ENCODE measurements at places on chromosomes 4 and X.

- DNase-seq = no peak
These were observed 281.0 kb downstream of the LDB2 start for GRCh38 chr4:16617435-16617834.

GRCh38 chr4:67749286-67749685 is 4.9 kb downstream of the GNRHR start:
- DNase-seq = no peak

DNA sequence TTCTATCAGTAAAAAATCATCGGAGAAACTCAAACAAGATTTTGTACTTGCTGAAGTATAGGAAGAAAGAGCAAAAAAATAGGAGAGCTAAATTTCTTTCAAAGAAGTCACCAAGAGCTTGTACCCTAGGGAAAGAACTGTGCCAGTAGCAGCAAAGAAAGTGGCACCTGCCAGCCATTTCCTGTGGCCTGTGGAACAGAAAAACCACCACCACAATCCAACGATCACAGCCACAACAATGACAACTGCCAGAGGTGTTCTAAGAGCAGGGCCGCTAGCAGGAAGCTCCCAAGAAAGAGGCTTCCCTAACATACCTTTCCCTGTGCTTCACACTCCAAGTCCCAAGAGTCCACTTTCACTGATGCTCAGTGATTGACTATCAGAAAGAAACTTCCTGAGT is 266.1 kb upstream of the GPC4 start:
- DNase-seq = no peak

GRCh38 chr4:165301833-165302232 is 25.6 kb upstream of the MSMO1 start:
- no peak for DNase-seq

GRCh38 chrX:154090731-154091130 is 6.8 kb downstream of the MECP2 start:
- no peak for DNase-seq

- no peak for DNase-seq
These were observed 10.0 kb upstream of the AFF1 start for GRCh38 chr4:86924811-86925210.

- DNase-seq = no peak
These were observed 82.8 kb downstream of the PDGFC start for GRCh38 chr4:156888762-156889161.

DNA sequence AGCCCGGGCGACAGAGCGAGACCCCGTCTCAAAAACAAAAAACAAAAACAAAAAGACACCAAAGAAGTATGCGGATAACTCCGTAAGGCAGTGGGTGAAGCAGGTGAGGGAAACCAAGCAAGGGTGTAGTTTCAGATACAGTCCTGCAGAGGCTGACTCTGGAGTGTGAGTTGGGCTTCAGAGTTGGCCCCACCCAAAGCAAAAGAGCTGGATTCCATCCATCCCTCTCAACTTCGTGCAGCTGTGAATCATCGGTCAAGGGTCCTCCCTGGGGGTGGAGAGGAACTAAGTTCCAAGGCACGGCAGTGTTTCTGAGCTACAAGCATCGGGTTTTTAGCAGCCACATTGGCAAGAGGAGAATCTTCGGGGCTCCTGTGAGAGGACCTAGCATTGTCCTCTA is 43.9 kb upstream of the FAM9A start:
- no peak for DNase-seq

DNA sequence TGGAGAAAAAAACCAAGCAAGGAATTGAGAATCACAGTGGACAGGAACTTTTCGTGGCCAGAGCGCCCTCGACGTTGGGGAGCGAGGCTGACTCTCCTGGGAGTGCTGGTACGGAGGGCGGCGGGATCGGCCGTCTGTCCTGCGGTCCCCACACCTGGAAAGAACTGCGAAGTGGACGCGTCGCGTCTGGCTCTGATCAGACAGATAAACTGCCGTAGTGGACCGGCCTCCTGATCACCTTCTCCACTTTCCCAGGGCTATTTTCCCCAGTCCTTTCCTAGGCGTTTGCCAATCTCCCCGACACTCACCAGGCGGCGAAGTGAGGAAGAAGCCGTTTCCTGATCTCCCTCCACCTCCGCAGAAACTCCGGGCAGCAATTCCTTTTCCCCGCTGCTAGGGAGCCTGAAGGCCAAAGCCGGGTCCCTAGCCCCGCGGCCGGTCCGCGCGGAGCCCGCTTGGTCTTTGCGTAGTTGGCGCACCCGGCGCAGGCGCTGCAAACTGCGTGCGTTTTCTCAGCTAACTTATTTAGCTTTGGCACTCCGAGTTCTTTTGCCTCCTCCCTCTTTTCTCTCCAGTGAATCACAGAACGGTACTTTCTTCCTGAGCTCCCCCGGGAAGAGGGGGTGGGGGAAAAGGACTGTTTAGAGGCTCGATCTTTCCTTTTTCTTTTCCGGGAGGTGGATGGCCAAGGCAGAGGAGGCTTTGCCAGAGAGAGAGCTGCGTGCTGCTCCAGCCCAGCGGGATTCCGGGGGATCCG is at the start of gene ARSJ:
ARSJ (minus strand) TSS at position 500 of the 757 bp plus-strand sequence. CDS start 813 bp downstream, outside the sequence.
- DNase-seq = no peak

DNA sequence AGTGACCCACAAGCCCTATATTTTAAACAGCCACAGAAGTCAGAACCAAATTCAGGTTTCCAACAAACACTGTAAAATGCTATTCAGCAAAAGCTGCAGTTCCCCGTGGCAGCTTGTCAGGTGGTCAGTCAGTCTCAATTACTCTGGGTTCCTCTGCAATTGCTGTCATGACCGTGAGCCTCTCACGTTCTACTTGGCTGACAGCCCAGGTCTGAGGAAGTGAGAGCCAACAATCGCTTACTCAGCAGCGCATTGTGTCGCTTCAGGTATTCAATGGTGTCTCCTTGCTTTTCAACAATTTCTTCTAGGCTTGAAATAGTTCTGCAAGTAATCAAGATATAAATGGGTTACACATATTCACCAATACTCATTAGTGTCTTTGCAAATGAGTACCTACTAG is 25.8 kb downstream of the TRIM75 start:
- DNase-seq = no peak

DNA sequence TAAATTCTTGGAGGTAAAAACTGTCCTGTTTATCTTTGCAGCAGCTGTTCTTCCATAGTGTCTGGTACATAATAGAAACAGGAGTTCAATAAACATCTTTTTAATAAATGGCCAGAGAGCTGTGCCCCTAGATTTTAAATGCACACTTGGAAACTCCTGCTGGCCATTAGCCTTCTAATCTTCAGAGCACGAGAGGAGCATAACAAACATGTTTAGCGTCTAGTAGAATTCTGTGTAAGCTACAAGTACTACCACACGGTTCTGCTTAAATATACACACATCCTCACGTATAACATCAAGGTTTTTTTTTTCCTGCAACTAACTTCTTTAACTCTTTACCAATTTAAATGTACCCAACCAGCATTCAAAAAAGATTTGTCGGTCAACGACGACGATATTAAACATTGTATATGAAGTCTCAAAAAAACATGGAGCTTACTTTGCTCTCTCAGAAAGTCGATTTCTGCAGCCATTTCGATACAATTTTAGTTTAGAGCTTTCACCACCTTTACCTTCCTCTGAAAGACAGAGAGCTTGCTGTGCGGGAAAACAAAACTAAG is 628 bp downstream of the SCLT1 start:
- no peak for DNase-seq

GRCh38 chr4:15836362-15836761 is 58.2 kb downstream of the CD38 start:
- no peak for DNase-seq

GRCh38 chrX:132940727-132941327 is 17.6 kb downstream of the HS6ST2 start:
- DNase-seq = no peak

DNA sequence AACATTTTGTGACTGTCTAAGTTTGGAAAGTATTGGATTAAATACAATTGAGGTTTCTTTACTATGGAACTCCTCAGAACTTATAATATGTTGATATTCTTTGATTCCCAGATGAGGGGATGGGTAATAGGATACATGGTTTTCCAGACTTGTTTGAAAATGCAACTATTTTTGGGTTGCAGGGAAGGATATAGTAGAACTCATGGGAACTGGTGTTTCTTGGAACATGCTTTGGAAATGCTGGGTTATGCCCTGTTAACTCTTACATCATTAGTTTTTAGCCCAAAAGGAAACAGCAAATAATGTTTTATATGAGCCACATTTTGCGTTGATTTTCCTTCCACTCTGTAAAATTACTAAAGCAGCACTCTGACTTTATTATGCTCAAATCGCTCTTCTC is 41.9 kb downstream of the HPF1 start:
- DNase-seq = no peak

DNA sequence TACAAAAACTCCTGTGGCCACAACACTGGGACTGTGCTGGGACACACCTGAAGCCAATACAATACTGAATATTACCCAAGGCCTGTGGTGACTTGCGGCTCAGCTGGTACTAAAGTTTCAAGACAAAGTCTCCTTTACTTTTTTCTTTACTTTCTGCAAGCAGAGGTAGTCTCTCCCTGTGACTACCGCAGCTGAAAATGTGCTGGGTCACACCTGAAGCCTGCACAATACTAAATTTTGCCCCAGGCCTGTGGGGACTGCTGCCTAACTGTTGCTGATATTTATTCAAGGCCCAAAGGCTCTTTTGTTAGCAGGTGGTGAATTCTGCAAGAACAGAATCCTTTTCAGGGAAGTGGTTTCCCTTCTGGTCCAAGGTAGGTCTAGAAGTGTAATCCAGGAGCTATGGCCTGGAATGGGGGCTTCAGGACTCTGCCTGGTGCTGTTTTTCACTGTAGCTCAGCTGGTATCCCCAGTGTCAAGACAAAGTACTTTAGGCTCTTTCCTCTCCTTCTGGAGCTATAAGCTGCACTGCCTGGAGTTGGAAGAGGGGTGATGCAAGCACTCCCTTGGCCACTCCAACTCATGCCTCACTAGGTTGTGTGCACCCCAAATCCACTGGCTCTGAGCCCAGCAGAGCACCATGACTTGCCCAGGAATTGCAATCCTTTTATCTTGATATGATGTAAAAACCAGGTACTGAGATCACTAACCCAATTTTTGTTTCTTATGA is 489.4 kb downstream of the TECRL start:
- no peak for DNase-seq

DNA sequence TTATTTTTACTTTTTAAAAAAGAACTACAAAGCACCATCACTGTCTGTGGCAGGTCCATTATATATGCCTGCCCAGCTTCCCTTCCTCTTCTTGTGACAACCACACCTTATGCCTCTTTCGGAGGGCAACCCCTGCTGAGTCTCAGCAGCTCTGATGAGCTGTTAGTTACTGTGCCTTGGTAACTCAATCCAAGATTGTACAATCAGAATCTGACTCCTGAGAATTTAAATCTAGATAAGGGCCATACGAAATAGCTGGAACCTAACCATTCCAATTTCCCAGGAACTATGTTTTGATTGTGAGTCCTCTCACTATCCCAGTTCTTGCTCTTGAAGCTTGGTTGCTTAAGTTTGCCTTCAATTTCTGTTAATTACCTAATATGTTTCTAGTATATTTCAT is 61.9 kb downstream of the ADAMTS3 start:
- no peak for DNase-seq

DNA sequence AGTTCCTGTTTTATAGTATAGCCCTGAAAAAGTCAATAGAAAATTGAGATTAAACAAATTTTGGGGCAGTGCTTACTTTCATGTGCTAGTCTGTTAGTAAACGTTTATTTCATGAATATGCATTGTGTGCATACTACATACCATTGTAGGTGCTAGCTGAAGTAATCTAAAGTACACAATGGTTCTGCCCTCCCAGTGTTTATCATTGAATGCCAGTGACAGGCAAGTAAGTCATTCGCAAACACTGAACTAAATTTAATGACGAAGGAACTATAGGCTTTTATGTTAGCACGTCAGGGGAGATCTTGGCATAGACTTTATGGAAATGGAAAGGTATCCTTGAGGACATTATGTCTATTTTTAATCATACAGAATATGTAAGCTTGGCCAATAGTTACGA is 426.9 kb upstream of the EPHA5 start:
- DNase-seq = no peak

GRCh38 chr4:56185901-56186300 is 201.4 kb downstream of the AASDH start:
- DNase-seq = no peak

GRCh38 chr4:122483481-122483880 is 27.0 kb upstream of the IL2 start:
- no peak for DNase-seq

DNA sequence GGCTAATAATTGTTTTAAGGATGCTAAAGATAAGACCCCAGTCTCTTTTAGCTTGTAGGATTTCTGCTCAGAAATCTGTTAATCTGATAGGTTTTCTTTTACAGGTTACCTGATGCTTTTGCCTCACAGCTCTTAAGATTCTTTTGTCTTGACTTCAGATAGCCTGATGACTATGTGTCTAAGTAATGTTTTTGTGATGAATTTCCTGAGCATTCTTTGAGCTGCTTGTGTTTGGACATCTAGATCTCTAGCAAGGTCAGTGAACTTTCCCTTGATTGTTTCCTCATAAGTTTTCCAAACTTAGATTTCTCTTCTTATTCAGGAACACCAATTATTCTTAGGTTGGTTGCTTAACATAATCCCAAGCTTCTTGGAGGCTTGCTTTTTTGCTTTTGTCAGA is 104.1 kb downstream of the ZNF518B start:
- no peak for DNase-seq

DNA sequence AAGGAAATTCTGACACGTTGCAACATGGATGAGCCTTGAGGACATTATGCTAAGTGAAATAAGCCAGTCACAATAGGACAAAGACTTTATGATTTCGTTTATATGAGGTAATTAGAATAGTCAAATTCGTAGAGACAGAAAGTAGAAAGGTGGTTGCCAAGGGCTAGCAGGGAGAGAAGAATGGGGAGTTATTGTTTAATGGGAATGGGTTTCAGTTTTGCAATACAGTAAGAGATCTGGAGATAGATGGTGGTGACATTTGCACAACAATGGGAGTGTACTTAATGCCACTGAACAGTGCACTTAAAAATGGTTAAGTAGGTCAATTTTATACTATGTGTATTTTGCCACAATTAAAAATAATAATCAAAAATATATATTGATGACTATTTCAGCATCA is 43.4 kb upstream of the TMEM154 start:
- DNase-seq = no peak

GRCh38 chr4:88573995-88574394 is 18.3 kb upstream of the HERC3 start:
- DNase-seq = no peak

DNA sequence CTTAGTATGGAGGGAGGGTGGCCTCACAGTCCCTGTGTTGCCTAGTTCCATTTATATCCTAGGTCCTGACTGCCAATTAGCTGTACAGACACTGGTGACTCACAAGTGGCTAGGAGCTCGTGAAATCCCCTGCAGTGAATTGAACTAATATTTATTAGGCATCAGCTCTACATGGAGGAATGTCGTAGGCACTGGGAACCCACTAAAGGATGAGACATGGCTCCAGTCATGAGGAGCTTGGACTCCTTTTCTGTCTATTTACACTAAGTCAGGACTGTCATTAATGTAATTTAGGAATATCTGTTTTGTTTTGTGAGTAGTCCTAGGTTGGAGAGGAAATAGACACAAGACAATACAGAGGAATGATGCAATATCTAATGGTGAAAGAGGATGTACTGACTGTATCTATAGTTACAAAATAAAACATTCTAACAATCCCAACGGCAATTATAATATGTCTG is 67.7 kb downstream of the MID1IP1 start:
- DNase-seq = no peak

GRCh38 chrX:15815779-15816437 is 25.6 kb downstream of the ZRSR2 start:
- DNase-seq = no peak

- no peak for DNase-seq
These were observed 175.8 kb upstream of the PITX2 start for GRCh38 chr4:110798687-110799086.

All from activated CD8-positive, alpha-beta memory T cell treated with anti-CD3 and anti-CD28 coated beads for 1 hour (primary cell).